ENCODE measurements at places on chromosomes 3 and 15.

DNA sequence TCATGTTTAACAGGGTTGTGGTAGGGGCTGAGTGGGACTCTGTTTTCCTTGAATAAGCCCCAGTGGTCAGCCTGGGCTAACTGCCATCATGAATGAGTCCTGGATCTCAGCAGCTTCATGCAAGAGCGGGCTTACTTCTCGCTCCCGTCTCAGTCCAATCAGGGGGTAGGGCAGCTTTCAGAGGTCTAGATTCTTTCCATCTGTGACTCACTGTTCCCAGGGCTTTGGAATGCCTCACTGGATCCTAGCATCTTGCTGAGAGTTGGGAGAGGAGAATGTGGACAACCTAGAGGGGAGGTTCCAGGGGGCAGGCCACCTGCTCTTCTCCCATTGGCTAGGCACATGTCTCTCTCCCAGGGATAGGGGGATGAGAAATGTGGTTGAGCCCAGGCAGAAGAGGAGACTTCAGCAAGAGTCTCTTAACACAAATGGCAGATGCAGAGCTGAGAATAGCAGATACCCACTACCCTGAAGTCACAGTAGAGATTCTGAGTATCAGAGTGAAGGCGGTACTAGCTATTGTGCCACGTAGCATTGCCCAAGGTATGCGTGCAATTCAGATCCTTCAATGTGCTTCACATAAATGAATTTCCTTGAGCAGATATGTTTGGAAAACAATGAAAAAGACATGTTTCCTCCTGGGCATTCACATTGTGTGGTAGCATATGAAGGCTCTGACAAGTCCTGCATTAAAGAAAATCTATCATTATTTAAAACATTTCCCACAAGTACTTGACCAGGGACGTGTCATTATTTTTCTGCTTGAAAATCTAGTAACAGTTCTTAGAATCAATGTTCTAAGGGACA, 257.7 kb upstream of the PROK2 start:
- DNase-seq = peak; percentile 71

GRCh38 chr15:87755226-87755625, 501.3 kb downstream of the NTRK3 start:
- DNase-seq = no peak

GRCh38 chr3:2921452-2921851, 188.7 kb downstream of the IL5RA start:
- no peak for DNase-seq

GRCh38 chr3:99023590-99024192, 122.2 kb upstream of the DCBLD2 start:
- peak; percentile 10 for DNase-seq

DNA sequence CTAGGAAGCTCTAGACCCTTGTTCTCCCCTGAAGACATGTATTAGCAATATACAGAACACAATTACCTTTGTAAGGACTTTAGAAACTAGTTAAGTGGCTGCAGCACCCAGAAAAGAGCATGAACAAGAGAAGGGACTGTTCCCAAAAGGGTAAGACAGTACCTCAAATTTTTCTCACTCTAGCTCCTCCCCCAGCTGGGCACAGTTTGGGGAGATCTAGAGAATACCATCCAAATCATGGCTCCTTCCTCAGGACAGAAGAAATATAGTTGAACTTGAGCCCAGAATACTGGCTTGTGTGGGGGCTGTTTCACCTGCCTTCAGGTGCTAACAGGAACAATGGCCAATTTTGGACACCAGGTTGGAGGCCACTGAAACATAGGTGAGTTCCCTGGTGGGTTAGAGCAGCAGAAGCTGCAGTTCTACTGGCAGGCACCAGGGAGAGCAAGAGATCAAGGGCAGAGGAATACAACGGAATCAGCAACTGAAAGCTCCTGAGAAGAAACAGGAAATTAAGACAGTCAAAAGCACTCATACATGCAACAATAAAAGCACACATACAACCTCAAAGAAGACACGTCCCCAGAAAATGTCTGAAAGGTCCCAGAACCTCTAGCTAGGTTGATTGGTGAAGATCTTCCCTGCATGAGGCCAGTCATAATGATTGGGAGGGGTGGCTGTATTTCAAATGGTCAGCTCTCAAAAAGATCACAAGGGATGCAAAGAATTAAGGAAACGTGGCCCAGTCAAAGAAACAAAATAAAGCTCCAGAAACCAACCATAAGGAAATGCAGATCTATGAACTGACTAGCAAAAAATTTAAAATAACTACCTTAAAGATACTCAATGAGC, 104.9 kb upstream of the ASB14 start:
- peak; percentile 39 for DNase-seq

GRCh38 chr3:47855461-47856383, 52.8 kb downstream of the DHX30 start:
- no peak for DNase-seq

GRCh38 chr15:75197062-75197630, 4.5 kb upstream of the C15orf39 start:
- DNase-seq = no peak

- DNase-seq = no peak
These were observed 103.2 kb downstream of the EPHB1 start for GRCh38 chr3:134898181-134898754.

- DNase-seq = no peak
These were observed 38.6 kb upstream of the RBMS3 start for GRCh38 chr3:29242296-29242695.

GRCh38 chr15:67839499-67839928, 331 bp downstream of the RNU6-1 start:
- DNase-seq = peak; percentile 76

DNA sequence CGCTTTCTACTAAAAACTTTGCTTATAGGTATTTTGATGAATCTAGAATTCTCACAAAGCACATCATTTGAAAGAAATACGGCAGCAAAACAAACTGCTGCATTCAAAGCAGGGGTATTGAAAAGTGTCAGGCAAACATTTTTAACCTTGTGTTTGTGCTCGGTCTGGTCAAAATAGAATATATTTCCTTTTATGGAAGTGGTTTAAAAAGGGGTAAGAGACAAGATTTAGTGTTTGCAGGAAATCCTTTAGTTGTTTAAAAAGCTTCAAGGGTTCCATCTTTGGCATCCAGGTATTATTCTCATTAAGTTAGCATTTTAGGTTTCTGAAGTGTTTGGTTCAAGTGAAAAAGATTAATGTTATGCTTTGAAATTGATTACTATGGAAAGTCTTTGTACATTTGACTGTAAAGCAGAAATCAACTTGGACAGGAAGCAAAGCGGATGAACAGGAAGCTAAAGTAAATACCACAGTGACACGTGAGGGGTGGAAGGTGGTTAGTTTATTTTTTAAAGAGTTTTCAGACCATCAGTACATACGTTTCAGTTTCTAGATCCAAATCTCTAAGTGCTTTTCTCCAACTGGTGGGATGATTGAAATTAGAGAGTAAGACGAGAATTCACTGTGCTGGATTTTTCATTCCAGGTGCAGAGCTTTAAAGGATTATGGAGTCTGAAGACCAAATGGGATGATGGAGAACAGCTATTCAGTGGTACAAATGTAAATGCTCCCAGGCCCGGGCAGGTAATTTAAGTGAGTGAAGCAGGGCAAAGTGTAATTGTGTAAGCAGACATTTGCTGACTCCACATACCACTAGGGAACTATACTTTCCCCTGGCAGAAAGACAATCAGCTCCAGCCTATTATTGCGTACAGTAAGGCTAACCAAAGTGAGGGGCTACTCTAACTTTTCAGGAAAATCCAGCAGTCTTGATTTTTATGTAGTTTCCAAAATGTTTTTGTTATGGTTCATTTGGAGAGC, 341.8 kb upstream of the TBL1XR1 start:
- DNase-seq = peak; percentile 33

DNA sequence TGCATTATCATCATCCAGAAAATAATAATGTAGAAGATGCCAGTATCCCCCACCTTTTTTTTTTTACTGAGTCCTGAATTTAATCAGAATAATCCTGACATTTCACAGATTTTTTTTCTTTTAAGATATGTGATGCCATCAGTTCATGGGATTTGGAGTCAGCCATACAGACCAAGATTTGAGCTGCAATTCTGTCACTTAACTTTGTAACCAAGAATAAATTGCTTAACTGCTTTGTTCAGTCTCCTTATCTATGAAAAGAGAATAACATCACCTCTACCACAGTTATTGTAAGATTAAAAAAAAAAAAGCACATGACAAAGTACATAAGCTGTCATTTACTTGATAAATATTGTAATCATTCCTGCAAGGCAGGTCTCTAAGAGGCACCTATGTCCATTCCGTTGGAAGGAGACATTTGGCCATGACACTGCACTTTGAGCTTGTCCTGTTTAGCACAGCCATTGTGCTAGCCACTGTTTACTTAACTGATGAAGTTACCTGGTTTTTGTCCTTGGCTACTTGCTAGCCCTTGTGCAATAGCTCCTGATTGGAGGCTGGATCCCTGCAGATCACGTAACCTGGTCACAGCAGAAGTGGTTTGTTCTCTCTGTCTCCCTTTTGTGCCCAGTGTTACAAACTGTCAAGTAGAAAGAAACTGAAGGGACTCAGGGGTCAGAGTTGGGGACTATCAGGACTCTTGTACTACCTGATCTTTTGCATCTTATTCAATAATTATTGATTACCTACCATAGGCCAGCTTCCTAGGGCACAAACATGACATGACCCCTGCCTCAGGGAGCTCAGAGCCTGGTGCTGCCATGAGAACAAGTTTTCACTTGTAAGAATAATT, 306.0 kb downstream of the WDR72 start:
- no peak for DNase-seq

DNA sequence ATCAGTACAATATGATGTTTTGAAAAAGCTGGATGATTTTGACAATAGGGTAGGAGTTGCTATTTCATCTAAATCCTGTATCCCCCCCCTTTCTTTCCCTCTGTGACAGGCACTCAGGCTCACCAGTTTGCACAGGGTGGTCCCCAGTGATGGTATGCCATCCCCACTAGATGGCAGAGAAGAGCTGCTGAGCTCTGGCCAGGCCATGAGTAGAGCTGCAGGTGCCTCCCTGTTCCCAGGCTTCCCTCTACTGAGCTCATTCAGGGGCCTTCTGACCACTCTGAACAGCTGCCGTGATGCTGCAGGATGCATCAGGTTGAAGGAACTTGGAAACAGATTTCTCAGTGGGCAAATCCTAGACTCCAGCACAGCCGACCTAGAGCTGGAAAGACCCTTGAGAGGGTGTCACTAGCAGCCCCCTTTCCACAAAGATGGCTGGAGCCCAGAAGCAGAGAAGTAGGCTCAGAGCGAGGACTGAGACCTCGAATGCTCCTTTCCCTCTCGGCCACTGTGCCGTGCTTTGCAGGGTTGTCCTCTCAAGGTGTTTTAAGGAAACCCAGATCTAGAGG, 45.1 kb downstream of the EFCAB12 start:
- peak; percentile 50 for DNase-seq

DNA sequence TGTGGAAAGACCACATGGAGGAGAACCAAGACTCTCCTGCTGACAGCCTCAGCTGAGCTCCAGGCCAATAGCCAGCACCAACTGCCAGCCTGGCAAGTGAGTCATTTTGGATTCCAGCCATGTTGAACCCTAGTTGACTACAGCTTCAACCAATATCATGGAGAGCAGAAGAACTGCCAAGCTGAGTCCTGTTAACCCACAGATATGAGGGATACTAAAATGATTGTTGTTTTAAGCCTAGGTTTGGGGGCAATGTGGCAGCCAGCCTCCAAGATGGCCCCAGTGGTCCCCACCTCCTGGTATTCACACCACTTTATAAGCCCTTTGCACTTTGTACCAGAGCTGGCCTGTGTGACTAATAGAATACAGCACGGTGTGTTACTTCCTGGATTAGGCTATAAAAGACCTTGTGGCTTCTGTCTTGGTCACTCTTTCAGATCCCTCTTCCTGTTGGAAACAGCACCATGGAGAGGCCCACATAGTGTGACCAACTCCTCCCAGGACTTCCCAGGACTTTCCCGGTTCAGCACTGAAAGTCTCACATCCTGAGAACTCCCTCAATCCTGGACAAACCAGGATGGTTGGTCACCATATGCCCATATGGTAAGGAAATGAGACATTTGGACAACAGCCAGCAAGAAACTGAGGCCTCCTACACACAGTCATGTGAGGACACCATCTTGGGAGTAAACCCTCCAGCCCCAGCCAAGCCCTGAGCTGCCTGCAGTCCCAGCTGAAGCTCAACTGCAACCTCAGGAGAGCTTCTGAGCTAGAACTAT, 32.4 kb upstream of the CDV3 start:
- DNase-seq = peak; percentile 64

DNA sequence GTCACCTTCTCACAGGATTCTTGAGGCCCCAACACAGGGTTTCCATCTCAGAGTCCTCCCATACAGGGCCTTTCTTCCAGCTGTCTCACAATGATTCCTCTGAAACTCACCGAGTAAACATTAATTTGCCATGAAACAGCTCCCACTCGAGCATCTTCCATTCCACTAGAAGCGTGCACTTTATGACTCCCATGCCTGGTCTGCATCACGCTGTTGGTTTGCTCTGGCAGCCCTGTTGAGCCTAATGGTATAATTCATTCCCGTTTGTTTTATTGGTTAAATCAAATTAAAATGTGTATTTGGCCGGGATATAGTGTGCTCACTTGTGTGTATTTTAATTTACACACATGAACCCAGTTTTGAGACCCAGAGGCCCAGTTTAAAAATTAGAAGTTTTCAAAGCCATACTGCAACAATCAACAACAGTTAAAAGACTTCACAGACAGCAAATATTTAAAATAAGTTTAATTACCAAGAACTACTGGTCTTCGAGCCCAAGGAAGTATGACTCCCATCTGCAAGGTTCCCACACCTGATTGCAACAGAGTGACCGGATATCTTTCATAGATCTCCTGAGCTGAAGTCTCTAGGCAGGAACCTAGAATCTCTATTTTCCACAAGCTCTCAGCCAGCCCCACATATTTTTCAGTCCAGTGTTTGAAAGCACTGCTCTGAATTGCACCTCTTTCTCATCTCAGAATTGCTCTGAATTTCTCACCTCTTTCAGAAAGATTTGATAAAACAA, 42.3 kb upstream of the GYG1 start:
- DNase-seq = no peak

DNA sequence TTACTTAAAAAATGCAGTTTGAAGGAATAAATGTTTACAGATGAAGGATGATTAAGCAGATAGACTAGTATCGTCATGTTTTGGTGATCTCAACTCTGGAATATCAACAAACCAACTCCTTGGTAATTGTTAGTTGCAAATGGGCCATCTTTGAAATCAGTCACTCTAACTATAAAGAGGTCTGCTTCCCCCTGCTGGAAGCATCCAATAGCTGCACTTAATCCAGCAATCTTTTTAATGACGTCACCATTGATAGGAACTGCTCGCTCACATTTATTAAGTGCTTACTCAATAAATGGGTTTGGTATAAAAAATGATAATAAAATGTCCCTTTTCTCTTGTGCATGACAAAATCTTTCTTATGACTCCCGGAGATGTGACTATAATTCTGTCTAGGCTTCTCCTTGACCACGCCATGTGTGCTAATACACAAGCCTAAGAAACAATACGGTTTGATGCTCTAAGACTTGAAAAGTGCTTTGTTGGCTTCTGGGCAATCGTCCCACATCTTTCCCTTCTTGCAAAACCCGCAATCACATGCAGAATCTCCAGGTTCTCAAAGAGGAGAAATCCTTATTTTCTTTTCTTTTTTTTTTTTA, 227.6 kb upstream of the POU1F1 start:
- DNase-seq = peak; percentile 44

GRCh38 chr15:68743256-68743655, 77.4 kb downstream of the ANP32A start:
- DNase-seq = no peak

Measured in inflammatory macrophage (primary cell).